ENCODE measurements at places on chromosomes 5 and 9.
A peak's percentile ranks its signal among the peaks of the same experiment; 100 is the strongest.

- no peak for DNase-seq
These were observed 4.1 kb upstream of the MCCC2 start for GRCh38 chr5:71582945-71583584.

DNA sequence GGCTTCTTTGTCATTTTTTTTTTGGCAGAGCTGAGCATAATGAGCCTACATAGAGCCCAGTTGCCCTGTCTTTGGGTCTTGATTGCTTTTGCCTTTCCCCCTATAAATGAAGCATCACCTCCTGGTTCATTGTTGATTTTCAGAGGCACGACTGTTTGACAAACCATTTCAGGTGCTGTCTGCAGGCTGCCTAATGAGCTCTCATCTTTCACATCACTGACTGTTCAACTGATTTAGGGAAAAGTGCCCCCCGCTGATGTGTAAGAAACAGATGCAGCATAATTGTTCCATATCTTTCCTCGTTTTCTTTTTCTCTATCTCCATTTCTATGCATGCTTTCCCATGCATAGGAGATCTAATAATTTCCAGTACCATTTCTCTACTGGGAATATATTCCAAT lies 338.6 kb downstream of the TMEM38B start:
- peak; percentile 88 for DNase-seq

DNA sequence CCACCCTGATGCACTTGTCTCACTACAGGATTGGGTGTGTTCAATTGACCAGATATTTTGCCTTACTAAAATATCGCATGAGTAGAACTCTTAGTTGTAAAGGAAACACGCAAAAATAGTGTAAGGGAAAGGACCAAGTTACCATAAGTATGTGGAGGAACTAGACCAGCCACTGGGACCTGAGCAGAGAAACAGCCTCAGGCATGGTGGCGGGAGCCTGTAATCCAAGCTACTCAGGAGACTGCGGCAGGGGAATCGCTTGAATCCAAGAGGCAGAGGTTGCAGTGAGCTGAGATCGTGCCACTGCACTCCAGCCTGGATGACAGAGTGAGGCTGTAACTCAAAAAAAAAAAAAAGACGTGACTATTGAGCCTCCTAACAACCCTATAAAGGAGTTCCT lies 117.9 kb upstream of the SPATA31C2 start:
- no peak for DNase-seq

- peak; percentile 38 for DNase-seq
These were observed 1001.9 kb upstream of the NUDT12 start for GRCh38 chr5:104564530-104564929.

- no peak for DNase-seq
These were observed 38.8 kb upstream of the ANXA2R start for GRCh38 chr5:43078956-43079355.

DNA sequence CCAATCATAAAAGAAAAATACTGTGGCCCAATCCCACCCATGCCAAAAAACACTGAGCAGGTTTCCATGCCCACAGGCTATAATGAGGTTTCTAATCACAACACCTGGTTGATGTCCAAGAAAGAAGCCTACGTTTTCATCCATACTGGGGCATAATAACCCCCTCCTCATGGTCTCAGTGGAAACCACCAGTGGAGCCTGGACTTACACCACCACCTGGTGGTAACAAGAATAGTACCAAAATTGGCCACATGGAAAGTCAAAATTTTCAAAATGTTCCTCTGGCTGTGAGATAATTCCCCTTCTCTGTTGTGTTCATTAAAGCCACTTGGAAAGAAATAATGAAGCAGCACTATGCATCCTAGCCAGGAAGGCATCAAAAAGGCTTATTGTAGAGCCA lies 687.3 kb upstream of the ST8SIA4 start:
- DNase-seq = no peak

DNA sequence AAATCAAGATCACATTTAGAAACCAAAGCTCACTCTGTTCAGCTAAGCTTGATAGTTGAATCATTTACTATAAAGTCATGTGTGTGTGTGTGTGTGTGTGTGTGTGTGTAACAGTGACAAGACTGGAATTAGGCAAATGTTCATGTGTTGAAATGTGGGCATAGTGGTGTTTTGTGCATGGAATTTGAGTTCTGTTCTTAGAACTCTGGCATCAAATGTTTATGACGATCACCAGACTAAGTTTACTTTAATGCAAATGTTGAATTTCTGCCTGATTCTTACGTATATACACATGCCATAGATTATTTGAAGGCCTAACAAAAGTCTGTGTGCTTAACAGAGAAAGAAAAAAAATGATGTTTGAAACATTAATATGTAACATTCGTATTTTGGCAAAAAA lies 72.8 kb upstream of the COL5A1 start:
- no peak for DNase-seq

GRCh38 chr5:673161-673830 lies 19.9 kb downstream of the TPPP start:
- DNase-seq = no peak

GRCh38 chr9:109455861-109456260 lies 42.2 kb downstream of the PTPN3 start:
- no peak for DNase-seq

GRCh38 chr5:14929293-14930065 lies 57.9 kb upstream of the ANKH start:
- DNase-seq = no peak

- DNase-seq = no peak
These were observed 2.9 kb downstream of the SV2C start for GRCh38 chr5:76086095-76086494.

DNA sequence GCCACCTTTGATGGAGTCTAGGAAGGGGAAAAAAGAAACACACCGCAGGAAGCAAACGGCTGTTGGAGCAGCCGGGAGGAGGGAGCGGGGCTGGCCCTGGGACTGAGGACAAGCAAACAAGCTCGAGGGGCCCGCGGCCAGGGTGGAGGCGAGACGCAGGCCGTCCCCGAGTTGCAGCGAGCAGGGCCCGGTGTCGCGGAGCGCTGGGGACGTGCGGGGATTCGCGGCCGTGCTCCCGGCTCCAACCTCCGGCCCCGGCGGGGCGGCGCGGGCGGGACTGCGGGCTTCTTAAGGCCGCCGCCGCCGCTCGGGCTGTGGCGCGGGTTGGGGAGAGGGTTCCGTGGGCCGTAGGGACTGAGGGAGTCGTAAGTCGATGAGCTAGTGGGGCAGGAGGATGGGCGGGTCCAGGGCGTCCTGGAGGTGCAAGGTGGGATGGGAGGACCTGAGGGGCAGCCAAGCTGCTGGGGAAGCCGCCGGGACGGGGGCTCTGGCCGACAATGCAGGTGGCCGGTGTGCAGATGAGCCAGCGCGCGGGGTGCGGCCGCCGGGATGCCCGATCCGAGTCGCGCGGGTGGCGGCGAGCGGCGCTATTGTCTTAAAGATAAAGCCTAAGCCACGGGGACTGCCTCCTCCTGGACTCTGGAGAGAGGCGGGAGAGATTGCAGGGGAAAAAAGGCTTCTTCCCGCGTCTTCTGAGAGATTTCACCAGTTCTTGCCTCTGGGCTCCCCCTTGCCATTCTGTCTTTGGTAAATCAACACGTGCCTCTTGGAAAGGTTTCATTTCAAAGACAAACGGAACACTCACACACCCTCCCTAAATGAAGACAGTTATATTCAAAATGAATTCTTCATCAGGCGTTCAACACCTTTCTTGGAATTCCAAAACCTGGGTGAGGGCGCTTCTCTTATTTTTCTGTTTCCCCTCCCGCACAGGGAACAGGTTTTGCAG lies 1.6 kb upstream of the HAPLN1 start:
- no peak for DNase-seq

DNA sequence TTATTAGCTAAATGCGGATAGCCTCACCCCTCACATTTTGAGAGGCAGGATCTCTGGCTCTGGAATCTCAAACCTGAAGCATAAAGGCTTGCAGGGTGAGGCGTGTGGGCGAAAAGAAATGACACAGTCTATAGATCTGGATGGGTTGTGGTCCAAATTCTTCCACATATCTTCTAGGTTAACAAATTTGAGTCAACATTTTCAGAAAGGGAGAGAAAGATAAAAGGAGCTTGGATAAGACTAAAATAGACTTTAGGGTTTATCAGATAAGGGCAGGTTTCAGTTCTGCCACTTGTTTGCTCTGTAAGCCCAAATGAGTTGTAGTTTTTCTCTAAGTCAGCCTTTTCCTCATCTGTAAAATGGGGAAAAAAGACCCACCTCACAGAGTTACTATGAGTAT lies 220.9 kb downstream of the TRIM32 start:
- no peak for DNase-seq

DNA sequence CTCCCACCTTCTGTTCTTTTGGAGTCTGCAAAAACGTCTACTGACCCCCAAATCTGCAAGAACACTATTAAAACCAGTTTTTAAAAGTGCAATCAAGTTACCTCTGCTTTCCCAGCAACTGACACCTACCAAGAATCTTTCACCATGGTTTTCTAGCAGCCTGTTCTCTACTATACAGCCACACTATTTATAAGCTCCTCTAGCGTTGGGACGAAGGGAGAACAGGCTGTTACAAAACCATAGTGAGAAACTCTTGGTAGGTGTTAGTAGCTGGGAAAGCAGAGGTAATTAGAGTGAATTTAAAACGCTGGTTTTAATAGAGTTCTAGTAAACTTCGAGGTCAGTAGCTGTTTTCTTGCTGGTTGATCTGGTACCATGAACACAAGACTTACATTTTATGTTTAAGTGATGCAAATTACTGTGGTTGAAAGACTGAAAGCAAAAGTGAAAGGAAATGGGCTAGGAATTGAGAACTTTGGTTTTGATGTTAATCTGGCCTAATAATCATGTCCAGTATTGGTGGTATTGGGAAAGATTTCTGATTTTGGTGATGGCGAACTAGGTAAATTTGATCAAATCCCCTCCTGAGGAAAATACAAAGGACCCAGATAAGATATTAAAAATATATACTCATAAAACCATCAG lies 5.3 kb downstream of the MROH2B start:
- DNase-seq = no peak

DNA sequence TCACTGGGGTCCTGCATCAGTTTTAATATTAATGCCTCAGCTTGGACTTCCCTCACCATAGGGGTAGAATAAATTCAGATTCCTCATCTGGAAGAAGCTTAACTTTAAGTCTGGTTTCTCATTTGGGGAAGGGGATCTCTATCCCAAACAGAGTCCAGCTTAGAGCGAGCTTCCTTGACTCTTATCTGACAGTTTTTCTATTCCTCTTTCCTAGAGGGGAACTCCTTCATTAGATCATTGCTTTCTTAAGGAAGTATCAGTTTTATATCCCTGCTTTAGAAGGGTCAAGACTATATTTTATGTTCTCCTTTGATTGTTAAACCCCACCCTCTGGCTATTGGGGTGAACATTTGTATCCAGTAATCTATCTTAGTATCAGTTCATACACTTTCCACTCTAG lies 24.2 kb upstream of the CDC42SE2 start:
- no peak for DNase-seq

DNA sequence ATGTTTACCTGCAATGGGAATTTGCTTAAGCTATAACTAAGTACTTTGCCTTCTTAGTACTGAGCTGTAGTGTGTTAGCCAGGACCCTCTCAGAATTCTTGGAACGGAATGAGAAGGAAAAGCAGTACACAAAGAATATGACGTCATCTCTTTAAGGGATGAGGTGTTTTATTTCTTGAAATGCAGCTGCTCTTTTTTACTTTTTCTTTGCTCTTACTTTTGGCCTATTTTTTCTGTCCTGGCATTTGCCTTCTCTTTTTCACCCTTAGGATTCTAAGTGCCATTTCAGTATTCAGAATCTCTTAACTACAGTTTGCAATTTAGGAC lies 10.1 kb downstream of the KIF2A start:
- DNase-seq = no peak

GRCh38 chr5:5497152-5497788 lies 74.8 kb downstream of the ICE1 start:
- DNase-seq = peak; percentile 49

- no peak for DNase-seq
These were observed 141.3 kb downstream of the IRX1 start for GRCh38 chr5:3736926-3737325.

DNA sequence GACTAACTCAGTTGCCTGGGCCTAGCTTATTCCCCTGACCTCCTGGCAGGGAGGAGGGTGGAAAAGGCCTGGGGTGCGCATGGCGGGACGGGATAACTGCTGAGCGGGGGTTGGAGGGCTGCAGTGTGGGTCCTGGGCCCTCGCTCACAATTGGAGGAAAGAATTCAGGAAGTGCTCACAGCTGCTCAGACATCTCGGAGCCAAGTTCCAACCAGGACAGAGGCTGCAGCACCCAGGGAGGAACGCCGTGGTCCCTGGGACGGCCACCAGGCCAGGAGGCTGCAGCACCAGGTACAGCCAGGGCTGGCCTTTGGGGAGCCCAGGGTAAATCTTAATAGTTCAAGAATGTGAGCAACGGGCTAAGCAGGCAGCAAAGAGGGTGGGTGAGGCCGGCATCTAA lies at the start of gene SPAAR:
Gene SPAAR, plus strand, starts transcription at position 217 of the 400 bp plus-strand sequence. CDS start 974 bp downstream, outside the sequence.
- DNase-seq = no peak

DNA sequence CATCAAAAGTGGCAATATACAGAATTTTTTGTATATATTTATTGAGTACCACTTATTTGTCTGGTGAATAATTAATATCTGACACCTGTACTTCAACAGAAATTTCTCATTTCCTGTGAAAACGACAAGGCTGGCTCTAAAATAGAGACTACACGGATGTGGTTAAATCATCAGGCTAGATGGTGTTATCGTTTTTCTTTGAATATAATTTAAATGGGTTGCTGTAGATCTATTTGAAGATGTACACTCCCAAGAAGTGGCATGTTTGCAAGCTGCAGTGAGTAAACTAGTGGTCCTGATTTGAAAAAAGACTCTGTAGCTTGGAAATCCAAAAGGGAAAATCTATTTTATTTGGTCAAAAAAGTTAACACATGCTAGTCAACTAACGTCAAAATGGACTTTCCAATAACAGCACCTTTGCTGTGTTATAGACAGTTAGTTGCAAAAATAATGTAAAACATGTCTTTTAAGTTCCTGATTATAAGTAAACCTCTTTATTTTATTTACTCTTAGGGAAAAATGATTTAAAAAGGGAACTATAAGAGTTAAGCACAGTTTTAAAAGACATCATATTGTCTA lies 13.8 kb downstream of the ST8SIA4 start:
- DNase-seq = no peak

GRCh38 chr9:109801484-109801883 lies 21.5 kb downstream of the PALM2AKAP2 start:
- no peak for DNase-seq

GRCh38 chr5:140251527-140251973 lies 51.4 kb downstream of the PFDN1 start:
- DNase-seq = no peak

DNA sequence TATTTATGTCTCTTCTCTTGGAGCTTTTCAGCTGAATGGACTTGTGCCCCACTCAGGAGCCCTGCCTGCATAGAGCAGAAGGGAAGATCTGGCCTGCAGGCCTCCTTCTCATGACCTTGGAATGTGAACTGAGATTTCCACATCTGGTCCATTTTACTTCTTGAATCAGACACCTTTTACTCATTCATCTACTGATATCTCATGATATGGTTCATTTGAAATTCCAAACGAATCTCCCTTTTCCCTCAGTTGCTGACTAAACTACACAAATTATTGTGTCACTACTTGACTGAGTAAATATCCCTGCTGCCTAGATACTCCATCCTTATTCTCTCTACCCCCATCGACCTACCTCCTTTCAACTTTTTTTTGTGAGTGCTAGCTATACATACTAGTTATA lies 138.7 kb downstream of the PLCXD3 start:
- DNase-seq = no peak
